ENCODE measurements at places on chromosomes 16 and 17.

DNA sequence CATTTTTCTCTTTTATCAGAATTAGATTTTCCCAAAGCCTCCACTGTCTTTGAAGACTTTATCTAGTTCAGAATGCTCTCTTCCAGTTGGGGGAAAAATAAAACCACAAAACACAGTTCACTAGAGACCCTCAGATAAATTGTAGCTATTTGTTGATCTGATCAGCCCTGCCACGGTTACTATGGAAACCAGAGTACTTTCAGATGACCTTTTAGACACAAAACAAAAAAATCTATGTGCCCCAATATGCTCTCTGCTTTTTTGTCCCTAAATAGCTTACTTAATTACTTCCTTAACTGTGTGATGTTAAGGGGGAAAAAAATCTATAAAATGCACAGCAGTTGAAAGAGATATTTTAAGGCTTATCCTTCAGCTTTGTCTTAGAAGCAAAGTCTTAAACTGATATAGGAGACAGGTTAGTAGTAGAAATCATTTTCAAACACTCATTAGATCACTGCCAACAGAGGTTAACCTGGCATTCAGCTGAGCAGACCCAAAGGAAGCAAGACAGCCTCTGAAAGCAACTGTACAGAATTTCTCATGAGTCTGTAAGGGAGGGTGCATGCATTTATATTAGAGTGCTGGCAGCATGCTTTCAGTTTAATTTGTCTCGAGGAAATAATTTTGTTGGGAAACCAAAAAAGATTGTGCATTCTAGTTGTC lies 129.9 kb upstream of the CACNG5 start:
- DNase-seq, result no peak

DNA sequence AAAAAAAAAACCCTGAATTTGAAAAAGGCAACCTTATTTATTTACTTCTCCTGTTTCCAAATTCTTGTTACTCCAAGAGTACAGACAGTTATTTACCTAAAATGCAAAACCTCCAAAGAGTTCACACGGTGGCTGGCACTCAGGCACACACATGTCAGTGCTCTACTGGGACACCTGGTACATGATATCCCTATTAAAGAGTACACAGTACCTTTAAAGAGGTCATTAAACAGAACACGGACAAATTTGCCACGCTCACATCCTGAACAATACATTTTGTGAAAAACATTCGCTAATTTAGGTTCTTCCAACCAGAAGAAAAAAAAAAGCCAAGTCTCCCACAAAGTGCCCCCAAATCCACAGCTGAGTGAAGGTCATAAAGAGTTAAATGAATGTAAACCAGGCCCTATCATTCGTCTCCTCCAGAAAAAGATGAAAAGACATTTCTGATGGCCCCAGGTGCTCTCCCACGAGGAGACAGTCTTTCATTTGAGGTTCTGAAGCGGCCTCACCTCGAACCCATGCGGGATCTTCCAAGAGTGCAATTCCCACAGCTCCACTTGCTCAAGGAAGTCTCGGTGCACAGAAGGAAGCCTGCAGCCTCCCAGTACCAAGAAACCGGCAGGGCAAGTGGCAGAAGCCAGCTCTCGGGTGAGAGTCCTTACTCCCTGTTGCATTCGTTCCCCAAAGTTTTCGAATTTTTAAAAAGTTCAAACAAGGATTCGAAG lies 993 bp downstream of the ERN1 start:
- DNase-seq, result peak; percentile 68

- DNase-seq, result peak; percentile 96
These were observed 1.4 kb upstream of the MATCAP1 start for GRCh38 chr16:67184995-67185650.

DNA sequence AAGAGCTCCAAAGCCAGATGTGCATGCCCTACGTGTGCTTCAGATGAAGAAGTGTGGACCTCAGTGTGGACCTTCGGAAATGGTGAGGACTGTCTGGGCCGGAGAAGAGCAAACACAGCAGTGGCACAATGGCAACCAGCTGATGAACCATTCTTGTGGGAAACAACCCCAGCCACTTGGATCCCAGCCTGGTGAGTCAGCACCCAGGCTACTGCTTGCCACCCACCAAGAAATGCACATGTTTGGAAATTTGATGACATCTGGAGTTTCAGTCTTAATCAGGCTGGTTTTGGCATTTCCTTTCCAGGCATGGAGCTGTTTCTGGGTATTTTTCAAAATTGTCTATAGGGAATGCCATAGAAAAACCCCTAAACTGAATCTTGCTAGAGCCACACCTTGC lies 42.7 kb downstream of the DYNLRB2 start:
- peak; percentile 72 for DNase-seq

GRCh38 chr17:17525956-17526355 lies 29.8 kb upstream of the RASD1 start:
- no peak for DNase-seq

DNA sequence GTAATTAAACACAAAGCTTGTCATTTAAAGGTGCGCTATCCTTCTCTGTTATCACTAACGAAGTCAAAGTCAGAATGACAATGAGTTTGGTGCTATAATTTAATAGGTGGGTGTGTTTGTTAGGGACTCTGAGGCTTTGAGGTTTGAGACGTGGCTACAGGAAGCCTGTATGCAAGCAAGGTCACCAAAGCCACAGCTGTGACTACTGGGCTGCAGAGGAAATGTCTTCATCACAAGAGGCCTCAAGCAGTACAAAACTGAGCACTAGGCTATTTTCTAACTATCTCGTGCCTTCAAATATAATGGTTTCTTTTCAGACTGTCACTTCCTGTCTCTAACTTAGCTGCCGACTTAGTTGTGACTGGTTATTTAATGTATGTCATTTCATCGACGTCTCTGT lies 141.2 kb downstream of the AATF start:
- no peak for DNase-seq

GRCh38 chr16:84460406-84461028 lies 43.9 kb downstream of the MEAK7 start:
- no peak for DNase-seq

DNA sequence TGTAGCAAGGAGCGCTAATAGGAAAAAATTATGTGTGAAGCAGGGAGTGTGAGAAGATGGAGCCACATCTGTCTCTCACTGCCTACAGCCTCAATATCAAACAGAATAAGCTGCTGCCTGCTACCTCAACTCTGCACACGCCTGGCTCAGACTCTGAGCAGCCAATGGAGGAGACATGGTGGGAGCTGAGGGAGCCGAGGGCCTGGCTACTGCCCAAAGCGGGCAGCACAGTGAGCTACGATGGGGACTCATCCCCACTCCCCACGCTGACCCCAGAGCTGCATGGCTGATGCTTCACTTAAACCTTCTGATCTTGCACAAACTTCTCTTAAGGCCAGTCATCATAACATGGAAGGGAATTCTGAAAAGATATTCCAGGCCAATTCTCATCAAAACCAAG lies 11.1 kb upstream of the FLYWCH2 start:
- no peak for DNase-seq

DNA sequence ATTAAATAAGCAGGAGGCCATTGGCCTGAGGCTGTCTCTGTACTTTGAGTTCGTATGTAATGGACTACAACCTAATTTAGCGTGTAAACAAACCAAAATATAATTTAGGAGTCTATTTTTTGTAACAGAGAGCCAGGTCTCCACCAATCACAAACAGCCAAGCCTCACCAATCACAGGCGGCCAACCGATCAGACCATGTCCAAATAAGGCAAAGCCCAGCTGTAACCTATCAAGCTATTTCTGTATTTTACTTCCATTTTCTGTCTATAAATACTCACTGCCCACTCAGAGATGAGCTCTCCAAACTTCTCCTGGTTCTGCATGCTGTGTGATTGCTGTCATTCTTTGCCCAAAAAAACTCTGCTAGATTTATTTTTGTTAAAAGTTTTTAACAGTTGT lies 322.7 kb downstream of the NPIPA8 start:
- no peak for DNase-seq

GRCh38 chr16:86581458-86581857 lies 3.1 kb downstream of the FOXL1 start:
- peak; percentile 59 for DNase-seq

GRCh38 chr16:19805459-19806162 lies 79.0 kb downstream of the GPRC5B start:
- DNase-seq, result no peak

GRCh38 chr17:42429726-42430447 lies 6.8 kb upstream of the CAVIN1 start:
- DNase-seq, result peak; percentile 33

DNA sequence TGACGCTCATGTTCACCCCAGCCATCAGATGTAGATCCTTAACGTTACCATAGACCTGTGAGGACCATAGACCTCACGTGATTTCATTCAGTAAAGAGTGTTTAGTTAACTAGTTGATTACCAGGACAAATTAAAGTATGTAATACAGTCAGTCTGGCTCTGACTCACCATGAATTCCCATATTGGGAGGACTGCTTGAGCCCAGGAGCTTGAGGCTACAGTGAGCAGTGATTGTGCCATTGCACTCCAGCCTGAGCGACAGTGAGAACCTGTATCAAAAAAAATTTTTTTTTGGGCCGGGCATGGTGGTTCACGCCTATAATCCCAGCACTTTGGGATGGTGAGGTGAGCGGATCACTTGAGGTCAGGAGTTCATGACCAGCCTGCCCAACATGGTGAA lies 13.5 kb upstream of the FA2H start:
- no peak for DNase-seq

- DNase-seq, result no peak
These were observed 902 bp upstream of the NKIRAS2 start for GRCh38 chr17:42018988-42019387.

DNA sequence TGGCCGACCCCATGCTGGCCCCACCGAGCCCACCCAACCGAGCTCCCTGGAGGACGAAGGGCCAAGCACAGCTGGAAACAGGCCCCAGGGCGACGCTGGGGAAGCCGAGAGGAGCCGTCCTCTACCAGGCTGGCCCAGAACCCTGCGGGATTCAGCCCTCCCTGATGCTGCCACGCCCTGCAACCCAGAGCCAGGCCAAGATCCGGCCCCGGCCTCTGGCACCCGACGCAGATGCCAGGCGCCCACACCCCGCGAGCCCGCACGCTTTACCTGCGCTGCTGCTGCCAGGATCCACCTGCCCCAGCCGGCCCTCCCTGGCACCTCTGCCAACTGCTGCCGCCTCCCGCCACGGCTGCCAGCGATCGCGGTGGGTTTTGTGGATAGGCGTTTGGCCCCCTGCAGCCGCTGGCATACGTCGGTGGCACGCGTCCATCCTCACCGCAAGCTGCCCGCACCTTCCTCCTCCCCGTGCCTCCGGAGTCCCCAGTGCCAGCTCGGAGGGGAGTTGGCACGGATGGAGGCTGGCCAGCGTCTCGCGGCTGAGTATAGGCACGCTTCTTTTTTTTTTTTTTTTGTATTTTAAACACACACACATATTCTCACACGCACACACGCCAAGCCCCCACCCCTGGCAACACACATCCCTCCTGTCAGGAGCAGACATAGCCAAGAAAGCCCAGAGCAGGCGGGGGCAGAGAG lies 41.3 kb upstream of the ACSF3 start:
- DNase-seq, result peak; percentile 31

Measured in GM23248 (cell line).